Activated T-cell treated with anti-CD3 and anti-CD28 coated beads, Interleukin-2, amount 50 U/mL, for 48 hours (primary cell): ENCODE measurements at places on chromosomes 5 and 9.

GRCh38 chr5:160601046-160601445, 179.4 kb downstream of the PTTG1 start:
- DNase-seq = no peak

DNA sequence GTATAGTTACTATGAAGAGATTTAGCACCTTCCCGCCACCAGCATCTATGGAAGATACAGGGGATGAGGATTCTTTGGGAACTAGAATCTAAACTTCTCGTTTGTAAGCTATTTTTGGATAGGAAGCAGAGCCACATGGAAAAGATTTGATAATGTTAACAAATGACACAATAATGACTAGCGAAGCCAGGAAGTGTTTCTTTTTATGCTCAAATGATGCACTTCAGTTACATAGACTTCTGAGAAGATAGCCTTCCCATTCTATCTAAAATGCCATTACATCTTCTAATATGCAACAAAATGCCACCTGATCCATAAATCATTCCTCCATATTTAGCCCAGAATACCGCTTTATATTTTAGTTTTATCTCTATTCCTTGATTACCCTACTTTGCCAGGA, 17.0 kb upstream of the TNC start:
- DNase-seq = no peak

- DNase-seq = peak; percentile 18
Observed at GRCh38 chr5:89343666-89344065, 460.7 kb upstream of the MEF2C start.

GRCh38 chr5:6632324-6632887, 438 bp downstream of the NSUN2 start:
- no peak for DNase-seq

DNA sequence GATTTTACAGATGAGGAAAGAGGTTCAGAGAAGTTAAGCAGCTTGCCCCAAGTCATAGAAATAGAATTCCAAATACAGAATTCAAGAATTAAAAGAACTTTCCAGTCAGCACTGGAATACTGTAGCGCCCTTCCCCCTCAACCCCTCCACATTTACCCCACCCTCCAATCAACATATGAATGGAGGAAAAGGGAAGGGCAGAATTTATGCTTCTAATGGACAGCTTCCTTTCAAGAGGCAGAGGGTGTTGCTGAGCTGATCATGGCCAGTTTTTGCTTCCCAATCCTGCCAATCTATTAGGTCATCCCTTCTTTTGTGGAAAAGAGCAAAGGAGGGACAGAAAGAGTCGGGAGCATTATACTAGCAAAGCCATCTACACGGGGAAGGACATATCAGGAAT, 39.1 kb upstream of the ANKRD31 start:
- no peak for DNase-seq

GRCh38 chr5:157729858-157730257, 1.4 kb upstream of the THG1L start:
- no peak for DNase-seq

DNA sequence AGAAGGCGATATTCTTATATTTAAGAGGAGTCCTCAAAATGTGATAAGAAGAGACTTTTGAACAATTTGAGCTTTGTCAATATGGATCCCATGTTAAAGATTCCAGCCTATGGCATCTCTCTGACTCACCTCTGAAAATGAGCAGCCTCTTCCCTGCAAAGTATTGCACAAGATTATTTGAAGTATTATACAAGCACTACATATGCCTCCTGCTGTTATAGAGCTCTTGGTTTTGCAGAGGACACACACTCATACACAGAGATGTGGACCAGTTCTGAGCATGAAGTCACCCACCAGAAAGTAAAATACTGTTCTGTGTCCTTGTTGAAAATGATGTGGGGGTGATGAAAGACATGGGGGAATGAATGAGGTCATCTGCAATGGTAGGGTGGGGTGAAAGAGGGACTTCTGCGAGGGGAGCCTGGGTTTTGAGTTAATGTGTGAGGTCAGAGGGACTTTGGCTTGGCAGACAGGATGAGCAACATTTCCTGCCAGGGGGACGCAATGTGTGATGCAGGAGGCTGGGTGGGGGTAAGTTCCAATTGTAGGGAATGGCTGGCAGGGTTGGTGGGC, 25.8 kb downstream of the FBXL7 start:
- no peak for DNase-seq

DNA sequence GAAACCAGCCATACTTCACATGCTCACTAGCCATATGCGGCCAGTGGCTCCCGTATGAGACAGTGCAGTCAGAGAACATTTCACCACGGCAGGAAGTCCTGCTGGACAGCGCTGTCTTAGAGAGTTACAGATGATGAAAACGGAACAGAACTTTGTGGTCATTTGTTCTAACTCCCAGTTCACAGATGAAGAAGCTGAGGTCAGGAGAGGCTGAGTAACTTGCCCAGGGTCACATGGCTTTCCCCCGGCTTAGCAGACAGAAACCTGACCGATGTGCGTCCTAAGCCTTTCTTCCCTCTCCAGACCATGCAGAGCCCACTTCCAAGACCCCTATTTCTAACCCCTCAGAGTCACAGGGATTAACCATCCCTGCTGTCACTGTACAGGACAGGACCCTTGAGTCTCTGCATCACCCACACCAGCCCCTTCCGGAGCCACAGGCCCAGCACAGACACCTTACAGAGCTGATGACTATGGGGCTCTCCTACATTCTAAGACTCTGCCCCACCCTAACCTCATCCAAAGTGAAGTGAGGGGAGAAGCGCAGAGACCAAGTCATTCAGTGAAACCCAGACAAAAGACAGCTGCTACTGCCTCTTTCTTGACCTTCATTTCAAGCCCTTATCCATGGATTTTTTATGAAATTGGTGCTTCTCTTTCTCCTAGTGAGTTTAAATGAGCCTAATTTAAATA, 86.9 kb downstream of the PTPN3 start:
- peak; percentile 30 for DNase-seq
